Urothelium cell line (cell line): ENCODE measurements at places on chromosomes 16 and 17.

DNA sequence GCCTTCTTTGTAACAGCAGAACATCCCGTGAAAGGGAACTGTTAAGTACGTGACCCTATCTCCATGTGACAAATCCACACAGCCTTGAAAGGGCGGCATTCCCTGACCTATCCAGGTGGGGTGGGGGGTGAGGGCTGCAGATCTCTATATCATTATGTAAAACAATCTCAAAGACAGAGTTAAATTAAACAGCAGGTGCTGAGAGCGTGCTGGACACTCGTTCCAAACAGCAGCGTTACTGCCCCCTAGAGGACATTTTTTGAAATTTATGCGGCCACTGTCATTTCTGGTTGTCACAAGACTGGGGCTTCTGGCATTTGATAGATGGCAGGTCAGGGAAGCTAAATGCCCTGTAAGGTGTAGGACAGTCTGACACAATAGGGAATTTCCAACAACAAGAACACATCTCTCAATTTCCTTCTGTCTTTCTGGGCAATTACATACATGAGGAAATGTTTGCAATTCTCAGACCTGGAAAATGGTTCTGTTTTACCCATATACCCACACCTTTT lies 6.7 kb upstream of the SLC25A39 start:
- peak; percentile 72 for DNase-seq

GRCh38 chr16:9139965-9140364 lies 48.5 kb downstream of the HAPSTR1 start:
- DNase-seq, result peak; percentile 38

DNA sequence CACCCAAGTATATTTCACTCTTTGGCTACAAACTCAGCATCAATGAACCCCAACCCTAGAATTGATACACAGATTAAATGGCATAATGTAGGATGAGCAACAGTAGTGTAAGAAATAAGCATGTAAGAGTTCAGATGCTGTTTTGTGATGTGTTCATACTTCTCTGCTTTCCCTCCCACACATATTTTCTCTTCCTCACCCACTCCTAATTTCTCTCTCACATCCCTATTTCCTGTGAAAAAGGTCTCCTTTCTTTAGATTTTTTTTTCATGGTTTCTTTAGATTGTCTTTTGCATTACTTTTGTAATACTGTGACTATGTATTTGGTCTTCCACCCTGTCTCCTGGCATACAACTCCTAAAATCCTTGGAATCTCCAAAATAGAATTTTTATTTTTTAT lies 21.7 kb downstream of the CREBBP start:
- DNase-seq, result no peak

- DNase-seq, result no peak
Observed at GRCh38 chr17:3738562-3739295, 15.0 kb downstream of the HASPIN start.

- no peak for DNase-seq
Observed at GRCh38 chr16:49661465-49662187, 194.3 kb downstream of the ZNF423 start.

DNA sequence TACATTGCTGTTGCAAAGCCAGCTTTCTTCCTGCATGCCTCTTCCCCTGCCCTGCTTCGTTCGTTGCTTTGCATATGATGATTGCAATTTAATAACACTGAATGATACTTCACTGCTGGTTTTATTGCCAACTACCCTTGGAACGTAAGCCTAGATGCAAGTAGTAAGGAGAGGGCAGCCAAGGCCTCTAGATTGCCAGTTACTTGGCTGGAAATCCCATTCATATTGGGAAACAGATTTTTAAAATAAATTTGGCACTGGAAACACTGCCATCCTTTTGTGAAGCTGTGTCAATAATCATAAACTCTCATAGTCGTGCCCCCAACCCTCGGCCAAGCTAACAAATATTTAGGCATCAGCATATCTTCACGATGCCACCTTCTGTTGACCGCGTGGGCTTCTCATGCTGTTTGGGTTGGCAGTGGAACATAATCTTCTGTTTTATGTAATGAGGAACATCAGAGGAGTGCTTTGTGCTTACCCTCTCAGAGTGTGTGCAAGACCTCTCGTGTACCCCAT lies 86.5 kb downstream of the MAP2K6 start:
- DNase-seq, result no peak

- DNase-seq, result no peak
Observed at GRCh38 chr16:8581831-8582580, 8.3 kb downstream of the TMEM114 start.

DNA sequence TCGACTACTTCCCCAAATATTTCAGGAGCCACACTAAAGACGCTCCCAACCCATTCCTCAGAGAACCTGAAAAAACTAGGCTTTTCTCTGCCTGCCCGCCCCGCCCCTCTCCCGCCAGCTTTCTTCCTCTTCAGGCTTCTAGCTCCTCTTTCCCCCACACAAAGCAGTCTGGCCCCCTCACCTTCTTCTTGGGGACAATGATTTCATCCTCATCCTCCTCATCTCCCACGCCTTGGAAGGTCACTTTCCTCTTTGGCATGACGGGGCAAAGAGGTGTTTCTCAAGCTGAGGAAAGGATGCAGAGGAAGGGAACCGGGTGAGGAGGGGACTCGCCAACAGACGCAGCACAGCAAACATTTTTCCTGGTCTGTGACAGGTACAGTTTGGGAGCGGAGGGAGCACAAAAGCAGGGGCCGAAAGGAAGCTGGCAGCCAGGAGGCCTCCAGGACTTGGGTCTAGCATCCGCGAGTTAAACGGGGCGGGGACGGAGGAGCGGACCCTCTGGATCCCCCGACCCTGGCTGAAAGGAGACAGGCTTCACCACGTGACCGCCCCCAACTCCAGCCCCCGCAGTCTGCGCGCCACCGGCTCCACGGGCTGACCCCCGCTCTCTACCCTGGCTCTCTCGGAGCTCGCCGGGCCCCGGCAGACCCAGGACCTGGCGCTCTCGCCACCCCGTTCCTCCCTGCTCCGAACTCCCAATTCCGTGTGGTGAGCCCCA lies 525 bp downstream of the CD2BP2 start:
- no peak for DNase-seq

DNA sequence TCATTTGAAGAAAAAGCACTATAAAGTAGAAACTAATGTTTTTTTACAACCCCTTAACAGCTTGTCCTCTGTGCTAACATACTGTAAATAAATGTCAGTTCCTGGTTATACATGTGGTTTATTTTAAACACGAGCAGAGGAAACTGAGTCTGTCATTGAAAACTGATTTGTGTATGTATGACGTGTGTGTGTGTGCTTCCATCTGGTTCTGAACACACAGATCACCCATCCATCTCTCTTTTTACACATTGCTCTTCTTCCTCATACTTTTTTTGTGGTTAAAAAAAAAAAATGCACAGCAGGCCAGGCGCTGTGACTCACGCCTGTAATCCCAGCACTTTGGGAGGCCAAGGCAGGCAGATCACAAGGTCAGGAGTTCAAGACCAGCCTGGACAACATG lies 49.5 kb downstream of the ZNF423 start:
- no peak for DNase-seq

GRCh38 chr16:80564394-80564793 lies 23.6 kb downstream of the DYNLRB2 start:
- DNase-seq, result no peak

GRCh38 chr17:37608351-37609169 lies 658 bp downstream of the SYNRG start:
- no peak for DNase-seq

DNA sequence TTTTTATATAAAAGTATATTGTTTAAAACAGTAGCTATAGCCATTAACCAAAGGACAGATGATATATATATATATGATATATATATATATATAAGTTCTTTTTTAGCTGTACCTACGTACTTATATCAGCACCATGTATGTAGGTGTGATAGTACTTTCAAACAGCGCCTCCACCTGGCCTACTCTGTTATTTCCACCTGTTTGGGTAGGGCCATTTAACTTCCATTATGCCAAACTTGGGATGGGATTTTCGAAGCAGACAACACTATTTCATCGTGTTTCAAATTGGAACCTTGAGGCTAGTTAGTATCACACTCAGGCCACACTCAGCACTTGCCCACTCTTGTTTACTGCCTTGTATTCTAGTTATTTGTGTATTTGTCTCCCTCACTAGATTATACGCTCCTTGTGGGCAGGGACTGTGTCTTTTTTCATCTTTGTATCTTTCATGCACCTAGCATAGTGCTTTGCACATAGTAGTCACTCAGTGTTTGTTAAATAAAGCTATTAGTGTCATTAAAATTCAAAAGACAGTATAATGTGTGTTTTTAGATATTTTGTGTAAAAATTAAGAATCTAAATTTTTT lies 11.8 kb upstream of the CLTC start:
- DNase-seq, result no peak

- no peak for DNase-seq
Observed at GRCh38 chr17:82468692-82469091, 10.2 kb downstream of the NARF start.

DNA sequence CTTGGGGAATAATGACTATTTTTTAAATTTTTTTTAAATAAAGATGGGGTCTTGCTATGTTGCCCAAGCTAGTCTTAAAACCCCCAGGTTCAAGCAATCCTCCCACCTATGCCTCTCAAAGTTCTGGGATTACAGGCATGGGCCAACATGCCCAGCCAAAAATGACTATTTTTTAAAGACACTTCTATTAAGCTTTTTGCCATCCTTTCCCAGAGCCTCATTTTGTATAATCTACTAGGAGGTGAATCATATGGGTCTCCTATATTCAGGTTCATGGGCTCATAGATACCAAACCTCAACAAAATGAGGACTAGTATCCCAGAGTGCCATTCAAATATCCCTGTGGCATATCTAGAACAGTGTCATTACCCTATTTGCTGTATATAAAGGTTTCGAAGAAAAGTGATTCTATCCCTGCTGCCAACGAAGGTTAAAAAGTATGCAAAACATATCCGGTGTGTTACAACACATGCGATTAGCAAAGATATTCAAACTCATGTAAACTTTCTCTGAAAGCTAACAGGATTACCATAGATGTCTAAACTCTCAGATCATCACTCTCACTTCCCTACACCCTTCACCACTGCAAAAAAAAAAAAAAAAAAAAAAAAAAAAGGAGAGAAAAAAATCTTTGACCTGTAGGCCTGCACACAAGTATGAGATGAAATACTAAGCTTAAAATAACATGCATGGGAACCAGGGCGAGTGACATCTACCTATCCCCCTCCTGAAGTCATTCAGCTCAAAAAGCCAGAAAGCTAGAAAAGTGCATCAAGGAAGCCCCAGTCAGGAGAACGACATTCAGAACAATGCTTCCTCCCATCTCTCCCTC lies 23.5 kb downstream of the XPO6 start:
- no peak for DNase-seq

- no peak for DNase-seq
Observed at GRCh38 chr16:72502594-72503005, 330.6 kb upstream of the PMFBP1 start.

DNA sequence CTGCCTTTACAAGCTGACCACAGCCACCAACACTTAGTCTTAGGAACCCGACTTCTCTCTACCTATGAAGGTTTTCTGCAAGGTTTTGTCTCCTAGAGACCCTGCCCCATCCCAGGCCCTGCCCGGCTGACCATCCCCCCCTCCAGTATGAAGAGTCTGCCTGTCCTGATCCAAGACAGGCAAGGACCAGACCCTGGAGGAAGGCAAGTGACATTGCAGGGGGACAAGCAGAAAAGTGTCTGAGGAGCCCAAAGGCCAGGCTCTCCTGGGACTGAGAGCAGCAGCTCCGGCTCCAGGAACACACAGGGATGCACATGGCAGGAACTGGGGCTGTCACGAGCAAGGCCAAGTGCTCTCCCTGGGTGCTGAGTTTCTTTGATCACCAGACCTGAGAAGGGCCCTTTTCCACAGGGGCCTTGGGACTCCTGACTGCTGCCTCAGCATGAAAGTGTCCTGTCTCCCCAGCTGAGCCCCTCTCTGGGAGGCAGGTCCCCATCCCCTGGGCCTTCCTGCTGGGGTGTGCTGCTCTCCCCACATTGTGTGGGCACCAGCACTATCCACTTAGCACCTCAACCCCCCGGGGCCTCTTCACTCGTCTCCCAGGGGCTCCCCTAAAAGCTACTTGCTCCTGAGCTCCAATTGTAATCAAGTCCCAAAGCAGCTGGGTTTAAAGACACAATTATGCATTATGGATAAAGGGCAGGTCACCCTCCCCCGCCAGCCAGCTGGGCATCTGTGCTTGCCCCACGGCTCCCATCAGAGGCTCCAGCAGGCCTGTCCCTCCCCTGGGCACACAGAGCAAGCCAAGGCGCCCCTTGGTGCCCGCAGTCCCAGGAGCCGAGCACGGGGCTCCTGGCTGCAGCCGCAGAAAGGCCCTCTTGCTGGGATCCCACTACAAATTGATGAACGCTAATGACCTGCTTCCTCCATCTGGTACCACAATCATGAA lies 11.6 kb upstream of the CACNG4 start:
- peak; percentile 52 for DNase-seq

GRCh38 chr16:26856271-26856670 lies 210.5 kb upstream of the C16orf82 start:
- no peak for DNase-seq

DNA sequence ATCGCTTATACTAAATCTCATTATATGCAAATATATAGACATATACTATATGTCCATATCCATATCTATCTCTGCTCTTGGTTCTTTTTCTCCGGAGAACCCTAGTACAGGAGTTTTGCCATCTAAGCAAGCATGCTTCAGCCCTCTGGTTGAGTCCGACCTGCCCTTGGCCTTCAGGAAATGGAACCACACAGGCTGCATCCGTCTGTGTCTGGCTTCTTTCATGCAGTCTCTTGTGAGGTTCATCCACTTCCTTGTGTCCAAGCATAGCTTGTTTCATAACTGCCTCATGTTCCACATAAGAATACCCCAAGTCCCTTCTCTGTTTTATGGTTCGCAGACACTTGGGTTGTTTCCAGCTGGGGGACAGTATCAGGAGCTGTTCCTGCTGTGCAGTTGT lies 16.8 kb downstream of the SNX20 start:
- no peak for DNase-seq

- DNase-seq, result no peak
Observed at GRCh38 chr16:81610936-81611335, 166.3 kb downstream of the CMIP start.

DNA sequence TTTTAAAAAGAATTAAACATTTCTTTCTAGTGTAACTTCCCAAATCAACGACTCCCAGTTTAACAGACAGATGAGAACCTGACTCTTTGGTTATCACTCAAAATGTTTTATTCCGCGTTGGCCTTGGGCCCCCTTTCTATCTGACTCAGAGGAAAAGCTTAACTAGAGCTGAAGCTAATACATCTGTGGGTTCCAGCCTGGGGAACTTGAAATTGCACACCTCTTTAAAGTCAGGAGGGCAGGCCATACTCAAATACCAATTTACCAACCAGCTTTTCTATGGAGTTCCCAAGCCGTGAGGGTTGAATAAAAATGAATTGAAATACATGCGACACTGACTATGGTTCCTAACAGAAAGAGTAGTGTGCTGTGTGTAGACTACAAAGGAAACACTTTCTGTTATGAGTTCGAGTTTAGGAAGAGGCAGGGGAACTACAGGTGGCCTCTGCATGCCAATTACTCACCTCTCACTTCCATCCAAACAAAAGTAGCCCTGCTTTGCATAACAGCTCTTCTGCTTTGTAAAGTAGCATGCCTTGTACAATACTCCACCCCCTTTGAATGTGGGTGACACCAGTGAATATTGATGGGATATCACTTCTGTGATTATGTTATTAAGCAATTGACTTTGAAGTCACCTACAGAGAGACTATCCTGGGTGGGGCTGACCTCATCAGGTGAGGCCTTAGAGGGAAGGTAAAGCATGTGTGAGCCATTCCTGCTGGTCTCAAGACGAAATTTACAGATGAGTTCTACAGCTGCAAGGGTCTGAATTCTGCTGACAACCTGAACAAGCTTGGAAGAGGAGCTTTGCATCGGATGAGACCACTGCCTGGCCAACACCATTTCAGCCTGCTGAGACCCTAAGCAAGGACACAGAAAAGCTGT lies 92.1 kb downstream of the WDR59 start:
- no peak for DNase-seq

GRCh38 chr16:87487361-87487924 lies 5.4 kb downstream of the ZCCHC14 start:
- DNase-seq, result no peak
